Fibroblast of skin of left quadriceps (primary cell): ENCODE measurements at places on chromosomes 7 and 10.
A peak's percentile ranks its signal among the peaks of the same experiment; 100 is the strongest.

GRCh38 chr7:106778656-106779250 is 86.3 kb upstream of the PIK3CG start:
- DNase-seq: no peak

GRCh38 chr10:127921075-127921752 is 14.3 kb downstream of the PTPRE start:
- no peak for DNase-seq

- no peak for DNase-seq
These were observed 77.6 kb upstream of the ZMIZ1 start for GRCh38 chr10:78991187-78991586.

GRCh38 chr10:59678884-59679301 is 30.8 kb downstream of the SLC16A9 start:
- DNase-seq: peak; percentile 9

GRCh38 chr10:64134676-64135075 is 613.5 kb downstream of the REEP3 start:
- no peak for DNase-seq

DNA sequence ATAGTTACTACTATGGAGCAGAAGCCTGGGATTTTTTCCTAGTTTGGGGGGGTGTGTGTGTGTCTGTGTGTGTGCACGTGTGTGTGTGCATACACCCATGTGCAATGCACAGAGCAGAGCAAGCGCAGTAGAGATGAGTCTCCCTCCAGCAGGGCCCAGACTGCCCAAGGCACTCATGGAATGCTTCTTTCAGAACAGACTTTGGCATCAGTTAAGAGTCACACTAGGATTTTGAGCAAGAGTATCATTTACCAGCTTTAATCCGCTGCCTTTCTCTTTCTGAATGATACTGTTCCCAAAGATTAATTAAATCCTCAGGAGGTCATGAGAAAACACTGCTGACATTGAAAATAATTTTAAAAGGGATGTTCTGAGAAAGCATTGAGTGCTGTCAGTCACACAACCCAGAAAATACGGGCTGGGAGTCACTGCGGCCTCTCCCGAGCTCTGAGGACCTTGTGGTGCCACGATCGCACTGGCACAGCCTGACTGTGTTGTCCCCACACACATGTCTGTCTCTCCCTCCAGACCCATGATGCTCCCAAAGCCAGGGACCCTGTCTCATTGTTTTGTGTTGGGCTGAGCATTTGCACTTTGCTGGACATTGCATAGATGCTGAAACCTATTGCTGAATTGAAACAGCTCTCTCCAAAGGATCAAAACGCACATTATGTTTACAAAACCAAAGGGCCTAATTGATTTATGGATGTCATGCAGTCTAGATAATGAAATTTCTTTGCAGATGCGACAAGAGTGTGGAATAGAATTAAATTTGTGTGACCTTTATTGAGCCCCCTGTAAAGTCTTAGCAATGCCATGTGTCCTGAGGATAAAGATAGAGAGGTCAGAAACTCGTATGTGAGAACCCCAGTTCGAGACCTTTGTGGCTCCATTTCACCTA is 54.7 kb upstream of the FIGNL1 start:
- DNase-seq: no peak

DNA sequence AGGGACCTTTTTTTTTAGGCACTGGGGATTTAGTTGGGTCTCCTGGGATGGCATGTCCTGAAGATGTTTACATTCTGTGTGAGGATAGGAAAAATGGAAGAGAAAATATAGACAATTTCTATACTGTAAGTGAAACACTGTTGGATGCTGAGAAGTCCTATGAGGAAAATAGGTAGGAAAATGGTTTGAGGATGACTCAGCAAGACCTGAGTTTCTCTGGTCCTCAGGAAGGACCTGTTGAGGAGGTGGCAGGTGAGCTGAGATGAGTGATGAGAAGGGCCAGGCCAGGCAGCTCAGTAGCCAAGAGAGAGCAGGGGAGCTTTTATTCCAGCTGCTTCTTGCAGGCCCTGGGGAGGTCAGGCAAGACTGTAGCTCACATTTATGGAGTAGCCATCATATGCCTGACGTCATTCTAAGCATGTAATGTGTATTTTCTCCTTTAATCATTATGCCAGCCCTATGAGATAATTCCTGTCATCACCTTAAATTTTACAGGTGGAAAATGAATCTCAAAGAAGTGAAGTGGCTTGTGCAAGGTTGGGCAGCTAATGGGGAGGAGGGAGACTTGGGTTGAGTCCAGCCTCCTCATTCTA is 19.1 kb upstream of the LRRC18 start:
- DNase-seq: no peak

GRCh38 chr10:6891924-6892323 is 311.8 kb upstream of the PRKCQ start:
- no peak for DNase-seq

DNA sequence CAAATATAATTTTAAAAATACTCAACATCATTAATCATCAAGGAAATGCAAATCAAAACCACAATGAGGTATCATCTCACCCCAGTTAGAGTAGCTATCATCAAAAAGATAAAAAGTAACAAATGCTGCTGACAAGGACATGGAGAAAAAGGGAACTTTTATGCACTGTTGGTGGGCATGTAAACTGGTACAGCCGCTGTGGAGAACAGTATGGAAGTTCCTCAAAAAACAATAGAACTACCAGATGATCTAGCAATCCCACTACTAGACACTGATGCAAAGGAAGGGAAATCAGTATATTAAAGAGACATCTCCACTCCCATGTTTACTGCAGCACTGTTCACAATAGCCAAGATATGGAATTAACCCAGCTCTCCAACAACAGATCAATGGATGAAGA is 384.5 kb downstream of the PLXDC2 start:
- DNase-seq: no peak

- no peak for DNase-seq
These were observed at the start of gene PRR15 for GRCh38 chr7:29563590-29564495. Gene PRR15, plus strand, starts transcription at chr7:29563835. Its CDS starts 2,495 bp downstream, at chr7:29566330.

- no peak for DNase-seq
These were observed 26.3 kb upstream of the CAPZA2 start for GRCh38 chr7:116836048-116836447.

DNA sequence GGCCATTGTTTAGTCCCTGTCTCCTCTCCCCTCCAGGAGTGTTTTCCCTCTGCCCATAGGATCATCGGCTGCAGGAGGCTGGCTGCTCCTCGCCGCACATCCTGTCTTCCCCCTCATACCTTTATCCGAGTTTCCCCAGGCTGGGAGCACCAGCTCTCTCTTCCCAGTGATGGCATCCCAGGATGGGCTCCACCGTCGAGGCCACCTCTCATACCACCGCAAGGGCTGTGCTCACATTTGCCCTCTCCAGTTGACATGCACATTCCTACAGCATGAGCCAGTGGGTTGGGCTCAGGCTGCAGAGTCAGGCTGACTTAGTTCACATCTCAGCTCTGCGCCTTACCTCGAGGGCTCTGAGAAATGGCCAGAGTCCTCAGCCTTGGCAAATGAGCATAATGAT is 12.1 kb downstream of the HKDC1 start:
- DNase-seq: peak; percentile 38

DNA sequence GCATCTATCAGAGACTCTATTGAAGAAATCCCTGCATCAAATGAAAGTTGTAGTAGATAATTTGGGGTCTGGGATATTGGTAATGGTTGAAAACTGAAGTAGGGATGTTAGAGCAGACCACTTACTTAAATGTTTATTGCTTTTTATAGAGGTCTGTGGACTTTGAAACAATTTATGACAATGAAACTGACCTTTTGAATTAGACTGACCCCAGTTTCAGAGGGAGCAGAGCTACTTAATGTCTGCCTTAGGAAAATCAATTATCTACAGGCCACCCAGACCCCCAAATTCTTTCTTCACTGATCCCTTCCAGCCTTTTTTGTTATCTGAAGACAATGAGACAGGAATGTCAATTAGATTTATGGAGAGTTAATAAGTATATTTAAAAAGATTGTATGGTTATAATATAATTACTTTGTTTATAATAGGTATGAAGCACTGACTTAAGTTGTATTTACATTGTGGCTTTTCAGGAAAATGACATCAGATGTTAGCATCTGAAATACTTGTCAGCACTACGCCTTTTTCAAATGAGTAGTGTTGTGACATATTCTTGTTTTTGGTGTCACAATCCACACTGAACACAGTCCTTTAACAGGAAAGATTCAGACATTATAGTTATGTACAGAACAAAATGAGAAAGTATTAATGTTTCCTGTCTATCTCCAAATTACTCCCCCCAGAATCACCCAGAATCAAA is 13.9 kb downstream of the MGAM2 start:
- DNase-seq: no peak

DNA sequence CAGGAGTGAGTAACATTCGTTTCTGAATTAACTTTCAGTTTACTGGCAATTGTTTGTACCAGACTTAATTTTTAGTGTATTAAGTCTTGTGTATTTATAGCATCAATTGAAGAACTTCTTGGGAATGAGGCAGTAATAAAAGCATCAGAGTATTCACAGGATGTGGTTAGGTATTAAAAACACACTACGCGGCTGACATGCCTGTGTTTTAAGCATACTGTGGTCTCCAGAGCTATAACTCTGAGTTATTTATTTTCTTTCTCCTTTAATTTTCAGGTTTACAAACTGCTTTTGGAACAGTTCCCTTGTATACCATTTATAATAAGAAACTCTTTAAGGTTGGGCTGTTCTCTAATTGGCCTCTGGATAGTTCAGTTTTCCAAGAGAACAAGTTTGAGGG is 626.1 kb upstream of the NRG3 start:
- DNase-seq: peak; percentile 1

- no peak for DNase-seq
These were observed 65.6 kb downstream of the ZNF503 start for GRCh38 chr10:75335983-75336382.

DNA sequence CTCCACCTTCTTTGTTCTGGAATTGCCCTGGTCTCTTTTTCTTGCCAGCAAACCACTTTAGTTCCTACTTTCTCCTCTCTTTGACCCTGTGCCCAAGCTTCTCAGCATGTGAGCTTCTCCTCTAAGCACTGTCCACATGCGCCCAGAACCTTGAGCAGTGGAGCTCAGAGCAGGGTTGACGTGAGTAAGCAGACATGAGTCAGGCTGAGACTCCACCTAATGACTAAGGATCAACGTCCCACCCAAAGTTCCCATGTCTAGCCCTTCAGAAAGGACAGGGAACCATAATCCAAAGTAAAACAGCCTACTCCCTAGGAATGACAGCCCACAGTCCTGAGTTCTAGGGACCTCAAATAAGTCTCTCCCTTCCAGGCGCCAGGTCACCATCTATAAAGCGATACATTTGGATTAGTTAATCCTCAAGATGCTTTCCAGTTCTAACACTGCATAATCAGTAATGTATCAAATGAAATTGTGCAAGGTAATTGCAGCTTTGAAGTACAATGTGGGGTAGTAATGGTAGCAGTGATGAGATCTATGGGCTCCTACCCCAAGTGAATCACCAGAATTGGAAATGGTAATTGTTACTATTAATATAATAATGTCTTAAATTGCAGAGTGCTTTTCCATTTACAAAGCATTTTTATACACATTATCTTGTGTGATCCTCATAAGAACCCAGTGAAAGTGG is 44.5 kb downstream of the KCNMA1 start:
- DNase-seq: peak; percentile 57

GRCh38 chr7:90568213-90568612 is 27.9 kb upstream of the CDK14 start:
- DNase-seq: no peak

- no peak for DNase-seq
These were observed 23.5 kb downstream of the TMEM72 start for GRCh38 chr10:44934416-44935200.

DNA sequence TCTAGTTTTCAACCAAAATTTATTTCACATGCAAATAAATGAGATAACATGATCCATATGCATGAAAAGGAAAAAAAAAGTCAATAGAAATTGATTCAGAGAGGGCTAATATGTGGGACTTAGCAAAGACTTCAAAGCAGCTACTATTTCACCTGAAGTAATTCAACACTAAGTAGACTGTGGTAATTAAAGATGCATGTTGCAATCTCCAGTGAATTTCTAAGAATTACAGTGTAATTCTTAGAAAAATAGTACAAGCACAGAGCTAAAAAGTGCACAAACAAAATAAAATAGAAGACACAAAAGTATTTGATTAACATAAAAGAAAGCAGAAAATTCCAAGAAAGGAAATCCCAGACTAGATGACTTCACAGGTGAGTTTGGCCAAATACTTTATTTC is 25.7 kb downstream of the GPR22 start:
- DNase-seq: no peak

GRCh38 chr10:55653531-55653930 is 707.5 kb downstream of the ZWINT start:
- no peak for DNase-seq

GRCh38 chr7:139855498-139856270 is 26.6 kb downstream of the TBXAS1 start:
- DNase-seq: no peak

DNA sequence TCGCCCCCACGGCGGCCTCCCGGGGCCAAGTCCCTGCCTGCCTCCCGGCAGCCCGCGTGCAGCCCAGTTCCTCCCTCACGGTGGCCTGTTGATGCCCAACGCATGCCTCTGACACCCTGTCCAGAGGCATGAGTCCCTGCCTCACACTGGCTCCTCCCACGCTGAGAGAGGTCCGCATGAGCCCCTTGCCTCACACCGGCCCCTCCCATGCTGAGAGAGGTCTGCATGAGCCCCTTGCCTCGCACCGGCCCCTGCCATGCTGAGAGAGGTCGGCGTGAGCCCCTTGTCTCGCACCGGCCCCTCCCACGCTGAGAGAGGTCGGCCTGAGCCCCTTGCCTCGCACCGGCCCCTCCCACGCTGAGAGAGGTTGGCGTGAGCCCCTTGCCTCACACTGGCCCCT is 59.9 kb downstream of the CCDC201 start:
- no peak for DNase-seq

GRCh38 chr7:44060091-44060947 is 5.0 kb downstream of the PGAM2 start:
- no peak for DNase-seq

DNA sequence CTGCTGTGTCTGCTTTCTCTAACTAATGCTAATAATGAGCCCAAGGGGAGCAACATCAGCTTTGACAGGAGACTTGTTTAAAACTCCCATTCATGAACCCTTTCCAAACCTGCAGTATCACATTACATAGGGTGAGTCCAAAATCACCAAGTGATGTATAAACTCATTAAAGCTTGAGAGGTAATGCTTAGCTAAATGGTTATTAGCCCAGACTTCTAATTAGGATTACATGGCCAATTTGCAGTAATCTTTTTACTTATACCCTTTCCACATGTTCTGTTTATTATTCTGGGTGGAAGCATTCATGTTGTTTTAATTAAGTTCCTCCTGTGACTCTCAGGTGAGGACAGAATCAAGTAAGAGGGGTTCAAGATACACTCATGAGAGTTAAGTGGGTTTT is 17.5 kb downstream of the ZNF138 start:
- DNase-seq: no peak

GRCh38 chr10:103562383-103562782 is 68.9 kb downstream of the NEURL1 start:
- DNase-seq: no peak

DNA sequence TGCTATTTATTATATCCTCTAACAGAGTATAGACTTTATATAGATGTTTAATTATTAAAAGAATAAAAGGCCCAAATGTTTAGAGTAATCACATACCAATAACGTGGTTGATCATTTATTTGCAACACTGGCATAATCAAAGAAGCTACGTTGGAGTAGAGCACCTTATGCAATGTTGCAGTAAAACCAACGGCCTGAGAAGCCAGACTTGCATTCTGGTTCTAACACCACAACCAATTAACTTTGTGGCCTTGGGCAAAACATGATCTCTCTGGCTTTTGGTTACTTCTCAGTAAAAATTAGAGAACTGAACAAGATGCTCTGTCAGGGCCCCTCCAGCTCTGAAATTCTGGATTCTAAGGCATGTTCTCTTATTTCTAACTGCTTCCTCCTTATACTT is 476.2 kb downstream of the GRM8 start:
- no peak for DNase-seq
